NCI-H2107 (cell line): ENCODE measurements at places on chromosomes 7 and 10.

GRCh38 chr10:113441220-113441619 lies 111.6 kb upstream of the HABP2 start:
- DNase-seq, result no peak

DNA sequence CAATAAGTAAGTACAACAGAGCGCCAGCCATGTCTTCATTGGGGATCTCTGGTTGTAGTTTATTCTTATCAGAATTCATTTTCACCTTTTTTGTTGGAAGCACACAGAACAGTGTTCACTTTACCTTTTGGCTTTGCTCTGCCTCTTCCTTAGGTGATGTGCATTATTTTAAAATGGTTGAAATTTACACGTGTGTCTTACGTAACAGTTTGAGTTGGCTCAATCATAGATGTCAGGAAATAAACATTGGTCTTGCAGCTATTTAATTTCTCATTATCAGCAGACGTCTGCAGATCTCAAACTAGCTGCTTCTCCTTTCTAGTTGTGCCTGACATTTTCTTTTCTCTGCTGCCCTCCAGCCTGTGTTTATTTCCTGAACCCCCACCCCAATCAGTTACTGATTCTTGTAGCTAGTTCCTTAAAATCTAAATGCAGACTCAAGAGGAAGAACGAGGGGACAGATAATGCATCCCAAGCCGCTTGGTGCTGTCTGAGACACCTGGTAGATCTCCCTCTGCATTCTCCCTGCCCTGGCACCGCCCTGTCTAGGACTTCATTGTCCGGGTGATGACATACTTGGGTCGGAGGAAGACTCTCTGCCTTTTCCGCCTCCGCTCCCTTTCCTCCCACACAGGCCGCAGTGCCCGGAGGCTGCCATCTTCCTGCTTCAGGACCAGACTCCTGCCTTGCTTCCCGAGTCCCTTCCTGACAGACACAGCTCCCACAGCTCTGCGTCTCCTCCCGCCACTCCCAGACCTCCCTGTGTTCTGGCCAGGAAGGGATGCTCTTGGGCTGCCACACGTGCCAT lies 108.2 kb downstream of the ANKRD61 start:
- no peak for DNase-seq

DNA sequence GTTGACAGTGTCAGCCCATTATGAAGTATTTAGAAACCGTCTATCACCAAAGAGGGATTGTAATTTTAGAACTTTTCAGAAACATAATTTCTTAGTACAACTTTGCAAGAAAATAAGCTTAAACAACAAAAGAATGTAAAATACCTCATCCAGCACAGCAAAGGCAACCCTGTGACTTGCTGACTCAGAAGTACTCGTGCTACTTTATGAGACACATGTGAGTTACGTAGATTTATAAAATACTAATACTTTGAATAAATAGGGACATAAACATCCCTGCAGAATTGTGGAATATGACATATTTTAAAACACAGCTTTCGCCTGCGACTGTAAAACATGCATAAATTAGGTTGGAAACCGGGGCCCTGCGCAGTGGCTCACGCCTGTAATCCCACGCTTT lies 739.7 kb upstream of the ANKRD30A start:
- no peak for DNase-seq

DNA sequence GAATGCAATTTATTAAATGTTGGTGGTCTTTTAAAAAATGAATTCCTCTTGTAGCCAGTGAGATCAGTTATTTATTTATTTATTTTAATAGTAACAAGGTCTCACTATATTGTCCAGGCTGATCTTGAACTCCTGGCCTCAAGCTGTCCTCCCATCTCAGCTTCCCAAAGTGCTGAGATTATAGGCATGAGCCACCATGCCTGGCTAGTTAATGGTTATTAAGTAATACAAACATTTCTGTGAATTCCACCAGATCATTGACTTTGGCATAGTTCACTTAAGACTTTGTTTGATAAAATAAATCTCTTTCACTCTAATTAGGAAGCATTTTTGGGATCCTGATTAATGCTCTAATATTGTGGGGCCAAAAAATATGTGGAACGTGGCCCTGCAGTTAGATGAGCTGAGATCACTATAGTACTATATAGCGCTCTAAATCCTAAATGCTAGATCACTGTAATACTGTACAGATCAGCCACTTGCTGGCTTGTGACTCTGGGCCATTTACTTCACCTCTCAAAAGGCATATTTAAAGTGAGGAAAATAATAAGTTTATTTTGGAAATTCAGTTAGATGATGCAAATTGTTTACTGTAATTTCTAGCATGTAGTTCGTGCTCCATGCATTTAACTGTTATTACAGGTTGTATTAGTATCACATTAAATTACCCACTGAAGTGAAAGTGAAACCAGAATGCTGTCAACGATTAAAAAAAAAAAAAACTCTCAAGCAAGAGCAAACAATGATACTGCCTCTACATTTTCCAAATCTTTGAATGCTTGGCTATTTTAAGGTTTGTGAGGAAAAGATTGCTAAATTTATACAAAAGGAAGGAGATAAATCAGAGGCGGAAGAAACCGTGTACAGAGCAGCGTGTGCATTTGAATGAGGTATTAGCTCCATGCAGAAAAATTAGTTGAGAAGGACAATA lies 15.9 kb upstream of the FAS start:
- DNase-seq, result no peak

DNA sequence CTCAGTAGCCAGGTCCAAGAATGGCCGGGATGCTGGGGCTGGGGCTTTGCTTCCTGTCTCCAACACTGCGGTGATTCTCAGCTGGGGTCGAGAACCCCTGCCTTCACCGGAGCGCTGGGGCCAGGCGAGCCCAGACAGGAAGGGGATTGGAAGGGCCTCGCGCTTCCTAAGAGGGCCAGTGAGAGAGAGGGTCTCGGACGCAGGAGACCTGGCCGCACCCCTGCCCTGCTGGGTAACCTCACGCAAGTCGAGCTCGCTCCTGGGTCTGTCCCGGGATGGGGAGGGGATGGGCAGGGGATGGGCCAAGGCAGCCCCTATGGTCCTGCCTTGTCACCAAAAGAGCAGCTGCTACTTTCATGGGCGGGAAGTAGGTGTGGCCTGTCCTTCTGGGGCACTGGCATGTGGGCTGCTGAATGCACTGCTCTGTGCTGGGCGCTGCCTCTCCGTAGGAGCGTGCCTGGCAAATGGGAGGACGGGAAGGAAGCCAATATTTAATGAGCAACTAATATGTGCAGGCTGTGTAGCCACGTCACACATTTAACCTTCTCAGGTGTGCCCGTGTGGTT lies 20.0 kb downstream of the KCNK18 start:
- DNase-seq, result no peak

- no peak for DNase-seq
Measured at GRCh38 chr10:12949248-12949647, 52.3 kb downstream of the CCDC3 start.

DNA sequence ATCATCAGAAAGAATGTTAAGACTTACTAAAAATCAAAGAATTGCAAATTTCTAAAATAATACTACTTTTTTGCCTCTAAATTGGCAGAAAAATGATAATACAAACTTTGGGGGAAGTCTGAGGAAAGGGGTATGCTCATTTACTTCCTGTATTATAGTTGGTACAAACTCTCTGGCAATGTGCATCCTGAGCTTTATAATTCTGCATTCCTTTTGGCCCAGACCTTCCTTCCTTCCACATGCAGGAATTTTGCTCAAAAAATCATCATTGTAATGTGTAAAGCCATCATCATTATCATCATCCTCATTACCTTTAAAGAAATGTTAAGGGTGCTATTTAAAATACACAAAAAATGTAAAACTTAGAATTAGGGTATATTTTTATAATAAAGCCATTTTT lies 148.5 kb downstream of the ZNF438 start:
- no peak for DNase-seq

DNA sequence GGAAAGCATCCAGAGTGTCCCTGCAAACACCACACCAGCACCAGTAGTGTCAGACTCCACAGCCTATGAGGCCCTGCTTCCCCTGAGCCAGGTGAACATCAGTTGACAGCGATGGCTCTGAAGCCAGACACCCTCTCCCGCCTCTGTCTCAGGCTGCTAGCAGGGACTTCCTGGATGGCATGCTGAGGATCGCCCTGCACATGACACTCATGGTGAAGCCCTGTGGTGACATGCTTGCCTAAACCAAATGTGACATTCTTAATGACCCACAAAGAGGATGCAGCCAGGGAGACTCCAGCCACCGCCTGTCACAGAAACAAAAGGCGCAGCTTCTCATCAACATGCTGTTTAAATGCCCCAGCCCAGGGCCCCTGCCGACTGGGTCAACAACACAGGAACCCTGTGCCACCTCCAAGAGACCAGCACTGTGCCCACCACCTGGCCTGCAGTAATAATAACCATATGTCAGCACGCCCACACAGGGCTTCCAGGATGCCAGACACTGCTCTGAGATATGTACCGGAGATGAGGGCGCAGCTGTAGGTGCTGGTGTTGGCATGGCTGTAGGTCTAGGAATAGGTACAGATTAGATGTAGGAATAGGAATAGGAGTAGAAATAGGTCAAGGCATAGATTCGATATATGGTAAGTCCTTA lies 81.3 kb downstream of the GRID1 start:
- no peak for DNase-seq

DNA sequence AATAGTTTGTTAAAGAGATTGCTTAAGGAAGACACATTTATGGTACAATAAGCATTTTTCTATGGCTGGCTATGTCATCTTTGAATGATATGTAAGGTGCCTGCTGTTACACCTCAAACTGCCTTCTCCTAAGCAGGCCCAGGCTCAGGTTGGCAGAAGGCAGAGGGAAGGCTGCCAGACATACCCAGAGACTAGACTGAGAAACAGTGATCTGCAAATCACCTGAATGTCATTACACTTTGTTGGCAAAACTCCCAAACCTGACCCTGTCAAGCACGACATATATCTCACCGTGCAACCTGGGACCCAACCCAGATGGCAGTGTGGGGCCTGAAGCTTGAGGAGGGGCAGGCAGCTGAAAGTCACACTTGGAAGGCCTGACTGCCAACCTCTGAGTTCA lies 136.6 kb upstream of the TARP start:
- DNase-seq, result no peak

DNA sequence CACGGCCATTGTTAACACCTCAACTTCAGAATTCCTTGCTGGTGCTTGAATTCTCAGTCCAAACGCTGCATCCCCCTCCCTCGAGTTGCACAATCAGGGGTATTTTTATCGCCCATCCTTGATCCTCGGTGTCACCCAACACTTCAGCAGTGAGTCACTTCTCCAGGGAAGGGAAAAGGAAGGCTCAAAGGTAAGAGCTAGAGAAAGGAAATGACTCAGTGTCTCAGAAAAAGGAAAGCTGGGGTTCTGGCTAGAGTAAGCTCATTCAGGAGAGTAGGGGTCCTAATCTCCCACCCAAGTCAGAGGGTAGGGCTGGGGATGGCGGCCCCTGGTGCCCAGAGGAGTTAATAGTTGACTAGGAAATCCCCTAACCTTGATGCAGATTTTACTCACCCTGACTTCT lies 39.8 kb upstream of the TRIM8 start:
- no peak for DNase-seq
